Fibroblast of skin of right biceps (primary cell): ENCODE measurements at places on chromosomes 13 and 19.

GRCh38 chr19:30609656-30610270, 237.6 kb downstream of the ZNF536 start:
- DNase-seq = no peak

DNA sequence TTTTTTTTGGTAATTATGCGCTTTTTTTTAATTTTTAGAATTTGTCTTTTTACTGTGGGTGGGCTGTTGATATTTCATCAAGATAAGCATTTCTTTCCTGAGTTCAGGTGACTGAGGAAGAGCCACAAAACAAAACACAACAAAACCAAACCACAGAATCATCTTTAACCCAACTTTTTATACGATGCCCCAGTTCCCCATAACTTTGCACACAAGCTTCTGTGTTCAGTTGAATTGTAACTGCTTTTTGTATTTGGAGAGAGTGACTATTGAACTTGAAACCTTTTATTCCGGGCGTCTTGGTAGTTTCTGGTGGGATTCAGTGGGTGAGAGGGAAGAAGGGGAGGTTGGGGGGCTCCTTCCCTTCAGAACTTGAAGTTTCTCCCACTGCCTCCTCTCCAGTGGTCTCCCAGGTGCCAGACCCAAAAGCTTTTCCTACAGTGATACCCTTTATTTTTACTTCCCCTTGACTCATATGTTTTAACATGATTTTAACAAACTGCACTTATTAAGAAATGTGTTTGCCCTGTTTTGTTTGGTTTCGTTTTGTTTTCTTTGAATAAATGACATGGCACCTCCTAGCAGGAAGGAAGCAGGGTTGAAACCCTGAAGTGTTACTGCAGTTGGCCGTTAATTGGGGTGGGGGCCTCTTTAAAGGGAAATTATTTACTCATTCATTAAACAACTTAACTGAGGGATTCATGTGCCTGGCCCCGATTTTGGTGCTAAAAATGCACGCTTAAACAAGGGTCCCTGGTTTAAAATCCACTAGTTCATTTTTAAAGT, 2.7 kb upstream of the CCDC97 start:
- DNase-seq = no peak

DNA sequence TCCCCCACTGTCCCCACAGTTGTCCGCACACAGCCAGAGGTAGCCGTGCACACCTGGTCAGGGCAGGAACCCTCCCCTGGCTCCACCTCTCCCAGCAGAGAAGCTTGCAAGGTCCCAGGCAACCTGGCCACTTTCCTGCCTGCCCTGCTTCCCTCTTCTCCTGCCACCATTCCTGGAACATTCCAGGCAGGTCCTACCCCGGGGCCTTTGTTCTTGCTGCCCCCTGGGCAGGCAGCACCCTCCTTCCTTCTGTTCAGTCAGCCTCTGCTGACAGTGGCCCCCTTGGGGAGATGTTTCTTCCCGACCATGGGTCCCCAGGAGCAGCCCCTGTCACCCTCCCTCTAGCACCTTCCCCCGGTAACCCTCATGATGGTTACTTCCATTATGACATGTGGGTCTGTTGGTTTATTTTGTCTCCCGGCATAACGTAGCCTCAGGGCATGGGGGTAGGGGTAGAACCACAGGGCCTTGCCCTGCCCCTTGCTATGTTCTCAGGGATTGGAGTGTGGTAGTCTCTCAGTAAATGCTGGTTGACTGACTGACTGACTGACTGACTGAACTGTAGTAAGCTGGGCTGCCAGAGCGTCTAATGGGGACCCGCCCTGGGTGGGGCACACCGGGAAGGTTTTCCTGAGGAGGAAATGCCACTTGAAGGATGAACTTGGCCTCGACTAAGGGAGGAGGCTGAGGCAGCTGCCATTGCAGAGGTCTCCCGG, 10.8 kb downstream of the PAK4 start:
- DNase-seq = no peak

DNA sequence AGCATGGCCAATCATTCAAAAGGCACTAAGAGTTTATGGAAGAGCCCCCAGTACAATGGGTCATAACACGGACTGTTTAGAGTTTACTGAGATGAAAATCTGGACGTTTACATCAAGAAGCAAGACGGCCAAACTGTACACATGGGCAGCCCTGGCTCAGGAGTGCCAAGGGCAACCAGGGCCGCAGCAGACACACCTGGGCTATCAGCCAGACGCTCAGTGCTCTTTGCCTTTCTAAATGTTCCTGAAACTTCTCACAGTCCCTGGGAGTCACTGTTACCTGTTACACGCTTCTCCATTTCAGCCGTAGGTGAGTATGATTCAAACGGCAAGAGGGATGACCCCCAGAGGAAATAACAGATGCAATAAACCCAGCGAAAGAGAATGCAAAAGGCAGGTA, 64.5 kb downstream of the ABCC4 start:
- no peak for DNase-seq

DNA sequence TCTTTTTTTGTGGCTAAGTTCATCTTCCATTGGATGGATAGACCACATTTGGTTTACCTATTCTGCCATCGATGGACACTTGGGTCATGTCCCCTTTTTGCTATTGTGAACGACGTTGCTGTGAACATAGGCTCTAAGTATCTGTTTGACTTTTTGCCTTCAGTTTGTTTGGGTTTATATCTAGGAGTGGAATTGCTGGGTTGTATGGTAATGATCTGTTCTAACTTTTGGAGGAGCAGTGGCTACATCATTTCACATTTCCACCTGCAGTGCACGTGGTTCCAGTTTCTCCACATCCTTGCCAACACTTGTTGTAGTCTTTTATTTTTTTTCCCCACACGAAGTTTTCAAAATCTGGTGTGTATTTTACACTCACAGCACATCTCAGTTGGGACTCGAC, 21.7 kb downstream of the BICRA start:
- DNase-seq = no peak

- peak; percentile 67 for DNase-seq
These were observed 275.0 kb upstream of the DACH1 start for GRCh38 chr13:72141855-72142519.

DNA sequence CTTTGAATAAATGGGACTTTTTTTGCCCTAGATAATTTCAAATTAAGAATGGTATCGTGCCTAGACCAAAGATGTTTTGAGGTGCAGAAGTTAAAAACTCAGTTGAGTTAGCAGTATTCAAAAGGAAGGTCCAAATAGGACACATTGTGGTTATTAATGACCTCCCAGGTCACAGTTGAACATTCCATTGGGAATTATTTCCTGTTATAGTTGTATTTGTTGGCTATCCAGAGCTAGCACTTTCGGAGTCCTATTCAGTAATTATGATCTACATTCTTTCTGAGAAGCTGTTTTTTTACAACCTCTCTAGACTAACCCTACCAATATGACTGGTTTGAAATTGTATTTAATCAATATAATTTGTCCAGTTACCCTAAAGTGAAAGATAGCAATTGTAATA, 83.7 kb downstream of the MAB21L1 start:
- DNase-seq = no peak

- no peak for DNase-seq
These were observed 9.4 kb upstream of the CACNG6 start for GRCh38 chr19:53982001-53982451.

- DNase-seq = no peak
These were observed 855.6 kb downstream of the EFNB2 start for GRCh38 chr13:105679838-105680237.

DNA sequence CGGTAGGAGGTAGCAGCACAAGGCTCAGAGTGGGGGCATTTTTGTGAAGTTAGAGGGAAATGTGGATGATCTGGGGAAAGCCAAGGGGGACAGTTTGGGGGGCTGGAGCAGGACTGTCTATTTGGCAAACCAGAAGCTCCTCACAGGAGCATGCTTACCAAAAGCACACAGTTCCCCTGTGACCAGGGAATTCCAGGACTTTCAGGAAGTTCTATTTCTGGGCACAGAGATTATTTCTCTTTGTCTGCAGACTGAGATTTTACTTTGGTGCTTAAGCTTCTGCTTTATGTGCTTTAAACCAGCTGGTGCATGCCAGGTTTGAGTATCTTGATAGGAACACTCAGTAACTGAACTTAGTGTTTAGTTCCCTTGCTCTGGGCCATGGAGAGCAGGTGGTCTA, 525.3 kb downstream of the DIAPH3 start:
- no peak for DNase-seq

DNA sequence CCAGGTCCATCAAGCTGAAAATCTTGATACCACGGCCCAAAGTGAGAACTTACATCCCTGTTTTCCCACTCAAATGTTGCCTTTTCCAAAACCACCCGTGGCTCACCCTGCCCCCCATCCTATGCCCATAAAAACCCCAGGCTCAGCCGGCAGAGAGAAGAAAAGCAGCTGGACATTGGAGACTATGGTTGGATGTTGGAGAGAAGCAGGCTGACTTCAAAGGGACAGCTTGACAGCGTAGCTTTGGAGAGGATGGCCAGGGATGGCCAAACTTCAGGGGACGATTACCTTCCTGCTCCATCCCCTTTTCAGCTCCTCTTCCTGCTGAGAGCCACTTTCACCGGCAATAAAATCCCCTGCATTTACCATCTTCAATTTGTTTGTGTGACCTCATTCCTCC, 3.5 kb upstream of the ZNF792 start:
- DNase-seq = no peak

DNA sequence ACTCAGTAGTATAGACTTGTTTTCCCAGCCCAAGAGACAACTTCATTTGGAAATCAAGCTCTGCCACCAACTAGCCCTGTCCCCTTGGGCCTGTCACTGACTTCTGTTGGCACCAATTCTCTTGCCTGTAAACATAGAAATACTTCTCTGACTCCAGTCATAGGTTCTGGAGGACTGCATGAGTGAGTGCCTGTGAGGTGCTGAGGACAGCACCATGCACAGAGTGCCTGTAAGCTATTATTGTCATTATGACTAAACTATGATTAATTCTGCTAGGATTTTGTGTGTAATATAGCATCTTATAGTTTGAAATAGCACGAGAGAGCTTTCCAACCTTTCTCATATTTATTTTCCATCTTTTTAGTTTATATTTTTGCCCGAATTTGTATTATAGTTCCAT, 247.9 kb downstream of the MYO16 start:
- peak; percentile 39 for DNase-seq

DNA sequence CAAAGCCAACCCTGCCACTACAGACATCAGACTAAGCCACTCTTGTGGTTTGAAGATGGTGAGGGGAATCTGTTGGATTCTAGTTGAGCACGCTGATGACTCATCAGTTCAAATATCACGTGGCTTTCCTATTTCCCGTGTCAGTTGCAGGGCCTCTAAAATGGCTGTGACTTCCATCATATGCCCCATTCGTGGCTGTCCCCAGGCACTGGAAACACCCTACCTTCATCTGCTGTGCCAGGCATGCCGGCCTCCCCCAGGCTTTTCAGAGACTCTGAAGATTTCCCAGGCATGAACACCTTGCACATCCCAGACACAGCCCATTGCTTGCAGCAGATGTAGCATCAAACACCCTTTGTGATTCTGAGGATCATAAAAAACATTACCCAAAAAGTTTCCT, 659.9 kb downstream of the UQCRFS1 start:
- DNase-seq = no peak

DNA sequence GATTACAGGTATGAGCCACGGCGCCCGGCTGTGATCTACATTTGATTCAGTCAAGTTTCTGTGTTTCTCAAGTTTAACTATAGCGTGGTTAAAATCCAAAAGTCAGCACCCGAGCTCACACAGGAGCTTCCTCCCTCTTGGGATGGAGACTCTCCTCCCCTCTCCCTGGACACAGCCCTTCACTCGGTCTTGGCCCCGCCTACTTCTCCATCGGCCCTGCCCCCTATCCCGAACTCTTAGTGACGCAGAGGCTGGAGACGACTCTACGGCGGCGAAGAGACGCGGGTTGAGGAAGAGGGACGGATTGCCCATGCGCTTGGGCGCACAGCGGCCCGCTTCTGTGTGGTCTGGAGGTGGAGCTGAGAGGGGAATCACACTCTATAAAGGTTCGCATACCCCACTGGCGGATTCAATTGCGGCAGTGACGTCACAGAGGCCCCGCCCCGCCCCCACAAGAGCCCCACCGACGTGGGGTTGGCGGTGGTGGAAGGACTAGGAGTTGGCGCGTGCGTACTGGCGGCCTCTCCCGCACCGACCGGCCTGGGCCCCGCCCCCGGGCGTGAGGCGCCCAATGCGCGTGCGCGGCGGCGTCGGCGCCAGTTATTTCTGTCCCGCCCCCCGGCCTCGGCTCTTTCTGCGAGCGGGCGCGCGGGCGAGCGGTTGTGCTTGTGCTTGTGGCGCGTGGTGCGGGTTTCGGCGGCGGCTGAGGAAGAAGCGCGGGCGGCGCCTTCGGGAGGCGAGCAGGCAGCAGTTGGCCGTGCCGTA, at the start of gene TRIM28:
TSS of gene TRIM28 (plus strand) at position 239 of the 765 bp plus-strand sequence. CDS start 694 bp downstream, outside the sequence.
- peak; percentile 100 for DNase-seq

GRCh38 chr19:6047256-6047655, 63.0 kb downstream of the RFX2 start:
- no peak for DNase-seq

DNA sequence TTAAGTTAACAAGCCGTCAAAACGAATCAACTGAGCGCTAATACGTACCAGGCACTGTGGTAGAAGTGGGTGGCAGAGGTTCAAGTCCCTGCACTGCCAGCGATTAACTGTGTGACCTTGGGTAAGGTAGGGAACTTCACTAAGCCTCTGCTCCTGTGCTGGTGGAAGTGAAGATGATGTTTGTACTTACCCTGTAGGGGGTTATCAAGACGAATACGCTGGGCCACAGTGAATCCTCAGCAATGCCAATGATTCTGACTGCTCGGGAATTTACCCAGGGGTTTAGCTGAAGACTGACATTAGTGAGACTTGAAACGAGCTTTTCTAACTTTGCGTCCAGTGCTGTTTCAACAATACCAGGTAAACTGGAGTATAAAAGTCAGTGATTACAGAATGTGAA, 305.3 kb downstream of the FGF9 start:
- DNase-seq = no peak

- peak; percentile 12 for DNase-seq
These were observed 94.9 kb downstream of the FAM216B start for GRCh38 chr13:42876270-42876714.

DNA sequence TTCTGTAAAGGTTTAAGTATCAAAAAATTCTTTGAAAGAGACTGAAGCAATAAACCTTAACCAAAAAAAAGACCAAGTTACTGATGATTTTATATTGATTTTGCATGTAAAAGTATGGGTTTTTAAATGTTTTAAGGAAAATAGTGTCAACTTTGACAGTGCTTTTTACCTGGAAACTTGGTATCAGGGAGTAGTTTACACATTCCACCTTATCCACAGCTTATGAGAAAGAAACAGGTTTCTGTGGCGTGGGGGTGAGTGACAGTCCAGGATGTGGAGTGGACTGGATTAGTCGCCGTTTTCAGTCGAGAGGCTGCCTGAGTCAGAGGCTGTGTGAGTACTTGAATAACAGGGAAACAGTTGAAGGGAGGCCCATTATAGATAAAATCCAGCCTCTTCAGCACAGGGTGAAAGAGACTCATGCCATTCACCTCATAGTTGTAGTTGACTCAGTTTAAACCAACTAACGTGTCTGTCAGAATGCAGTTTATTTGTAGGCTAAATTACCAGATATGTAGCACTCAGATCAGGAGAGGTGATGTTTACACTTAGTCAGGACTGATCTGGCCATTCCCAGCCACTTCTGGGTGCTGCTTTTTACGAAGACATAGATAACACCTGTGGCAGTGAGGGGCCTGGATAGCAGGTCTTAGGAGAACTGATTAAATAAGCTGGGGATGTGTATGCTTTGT, 595 bp upstream of the GPR183 start:
- peak; percentile 79 for DNase-seq

- DNase-seq = no peak
These were observed 11.0 kb downstream of the FRY start for GRCh38 chr13:32042551-32042950.
